Thoracic aorta (tissue), 2 donors: ENCODE measurements at places on chromosomes 4 and X. TPM values are rescaled to one million over a fixed set of nuclear protein-coding genes. Genes with fewer than 3 reads are reported as not detected.

- H3K4me1 ChIP-seq, result no peaks in the 10 kb centered on the region
- no peaks in the 10 kb centered on the region for H3K27me3 ChIP-seq
- H3K27ac ChIP-seq, result no peak overlapping the region
- no peak for DNase-seq
- H3K4me3 ChIP-seq, result no peak overlapping the region
- H3K36me3 ChIP-seq, result no peaks in the 10 kb centered on the region
Observed at GRCh38 chrX:105700331-105700730, 122.0 kb upstream of the NRK start.

DNA sequence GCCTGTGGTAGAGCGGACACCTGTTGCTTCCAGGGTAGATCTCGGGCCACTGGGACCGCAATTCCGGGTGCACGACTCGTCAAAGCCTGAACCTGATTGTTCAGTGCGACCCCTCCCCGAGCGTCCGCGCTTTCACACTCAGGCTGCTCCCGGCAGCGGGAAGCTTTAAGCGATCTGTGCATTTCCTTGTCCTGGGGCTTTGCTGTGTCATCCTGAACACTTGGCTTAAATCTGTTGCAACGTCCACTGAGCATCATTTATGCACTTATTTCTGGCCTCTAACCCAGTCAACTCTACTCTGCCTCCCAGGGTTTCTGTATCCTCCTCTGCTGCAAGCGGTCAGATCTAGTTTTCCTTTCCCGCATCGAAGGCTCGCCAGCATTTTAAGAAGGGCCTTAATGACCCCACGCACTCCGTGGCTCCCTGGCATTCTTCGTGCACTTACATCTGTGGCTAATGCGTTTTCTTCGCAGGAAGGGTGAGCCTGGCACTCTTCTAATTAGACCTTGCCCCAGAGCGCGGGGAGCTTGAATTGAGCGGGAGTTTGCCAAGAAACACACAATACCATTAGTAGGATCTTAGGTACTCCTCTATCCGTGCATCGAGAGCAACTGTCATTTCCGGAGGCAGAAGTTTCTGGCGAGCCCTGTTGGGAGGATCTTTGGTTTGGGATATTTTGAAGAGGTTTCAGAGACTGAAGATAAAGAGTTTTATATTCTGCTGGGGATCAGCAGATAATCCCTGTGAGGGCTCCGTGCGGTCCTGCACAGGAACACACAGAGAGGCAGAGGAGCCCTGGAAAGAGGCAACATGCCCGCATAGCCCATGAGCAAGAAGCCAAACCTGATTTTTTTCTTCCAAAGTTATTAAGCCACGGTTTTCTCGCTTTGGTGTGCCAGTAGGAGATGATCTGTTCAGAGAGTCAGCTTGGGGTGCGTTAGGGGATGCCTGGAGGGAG, 654 bp upstream of the DDIT4L start:
- H3K4me1 ChIP-seq, result no peaks in the 10 kb centered on the region
- no peak for DNase-seq
- H3K27ac ChIP-seq, result no peak overlapping the region
- peak overlapping the region; percentile 86 for H3K4me3 ChIP-seq

DNA sequence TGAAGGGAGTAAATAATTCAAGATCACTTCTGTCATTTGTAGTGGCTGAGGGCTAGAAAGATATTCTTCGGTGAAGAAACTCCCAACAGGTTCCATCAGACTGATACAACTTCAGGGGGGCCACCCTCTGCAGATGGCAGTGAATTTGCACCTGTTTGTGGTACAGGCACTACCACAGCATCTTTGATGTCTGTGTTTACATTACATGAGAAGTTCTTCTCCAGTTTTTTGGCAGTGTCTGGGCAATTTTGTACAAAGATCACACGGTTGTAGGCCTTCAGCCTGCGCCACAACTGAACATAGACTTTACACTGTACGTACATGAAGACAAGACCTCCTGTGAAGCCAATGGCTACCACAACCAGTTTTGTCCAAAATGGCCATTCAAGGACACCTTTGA, 34.2 kb downstream of the TMA16 start:
- no peak overlapping the region for H3K27ac ChIP-seq
- no peaks in the 10 kb centered on the region for H3K4me1 ChIP-seq
- peaks cover 8% of the 10 kb centered on the region for H3K36me3 ChIP-seq
- no peak for DNase-seq
- H3K27me3 ChIP-seq, result no peaks in the 10 kb centered on the region

- H3K4me1 ChIP-seq, result peaks cover 28% of the 10 kb centered on the region
- no peak for DNase-seq
- no peak overlapping the region for H3K4me3 ChIP-seq
- H3K27ac ChIP-seq, result peak overlapping the region; percentile 77
Observed at GRCh38 chr4:39706741-39707511, 9.0 kb downstream of the UBE2K start.

DNA sequence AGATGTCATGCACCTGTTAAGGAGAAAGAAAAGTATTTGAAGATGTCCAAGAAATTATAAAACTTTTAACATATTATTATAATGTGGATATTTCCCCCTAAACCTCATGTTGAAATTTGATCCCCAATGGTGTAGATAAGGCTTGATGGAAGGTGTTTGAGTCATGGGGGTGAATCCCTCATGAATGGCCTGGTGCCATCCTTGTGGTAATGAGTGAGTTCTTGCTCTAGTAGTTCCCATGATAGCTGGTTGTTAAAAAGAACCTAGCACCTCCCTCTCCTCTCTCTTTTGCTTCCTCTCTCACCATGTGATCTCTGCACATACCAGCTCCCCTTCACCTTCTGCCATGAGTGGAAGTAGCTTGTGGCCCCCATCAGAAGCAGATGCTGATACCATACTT, 176.6 kb upstream of the NR3C2 start:
- DNase-seq, result no peak
- no peak overlapping the region for H3K27ac ChIP-seq
- H3K36me3 ChIP-seq, result no peaks in the 10 kb centered on the region

DNA sequence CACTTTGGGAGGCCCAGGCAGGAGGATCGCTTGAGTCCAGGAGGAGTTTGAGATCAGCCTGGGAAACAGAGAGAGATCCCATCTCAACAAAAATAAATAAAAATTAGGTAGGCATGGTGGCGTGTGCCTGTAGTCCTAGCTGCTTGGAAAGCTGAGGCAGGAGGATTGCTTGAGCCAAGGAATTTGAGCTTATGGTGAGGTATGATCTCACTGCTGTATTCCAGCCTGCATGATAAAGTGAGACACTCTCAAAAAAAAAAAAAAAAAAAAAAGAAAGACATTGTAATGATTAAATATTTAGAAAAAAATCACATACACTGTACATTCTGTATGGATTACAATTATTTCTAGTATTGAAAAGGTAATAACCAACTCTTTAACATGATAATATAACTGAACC, 87.1 kb downstream of the SLIT2 start:
- H3K36me3 ChIP-seq, result no peaks in the 10 kb centered on the region
- H3K4me3 ChIP-seq, result no peak overlapping the region
- no peaks in the 10 kb centered on the region for H3K4me1 ChIP-seq
- H3K27ac ChIP-seq, result no peak overlapping the region
- no peaks in the 10 kb centered on the region for H3K27me3 ChIP-seq

DNA sequence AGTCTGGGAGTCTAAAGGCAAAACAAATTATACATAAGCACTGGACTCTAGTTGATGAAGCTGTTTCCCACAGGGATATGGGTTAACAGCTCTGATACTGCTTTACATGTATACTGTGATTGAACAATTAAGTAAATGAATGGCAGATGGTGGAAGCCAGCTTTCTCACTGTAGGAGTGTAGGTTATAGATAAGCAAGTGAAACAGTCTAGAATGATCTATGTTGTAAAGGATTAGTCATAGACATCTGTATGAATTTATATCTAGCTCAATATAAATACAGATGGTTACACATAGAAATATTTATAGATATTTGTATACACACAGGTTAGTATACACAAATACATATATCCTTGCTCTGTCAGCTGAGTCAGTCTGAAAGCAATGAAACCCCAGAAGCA, 276.1 kb downstream of the PPARGC1A start:
- H3K36me3 ChIP-seq, result no peaks in the 10 kb centered on the region
- no peaks in the 10 kb centered on the region for H3K4me1 ChIP-seq
- no peak for DNase-seq
- H3K4me3 ChIP-seq, result no peak overlapping the region
- no peak overlapping the region for H3K27ac ChIP-seq

DNA sequence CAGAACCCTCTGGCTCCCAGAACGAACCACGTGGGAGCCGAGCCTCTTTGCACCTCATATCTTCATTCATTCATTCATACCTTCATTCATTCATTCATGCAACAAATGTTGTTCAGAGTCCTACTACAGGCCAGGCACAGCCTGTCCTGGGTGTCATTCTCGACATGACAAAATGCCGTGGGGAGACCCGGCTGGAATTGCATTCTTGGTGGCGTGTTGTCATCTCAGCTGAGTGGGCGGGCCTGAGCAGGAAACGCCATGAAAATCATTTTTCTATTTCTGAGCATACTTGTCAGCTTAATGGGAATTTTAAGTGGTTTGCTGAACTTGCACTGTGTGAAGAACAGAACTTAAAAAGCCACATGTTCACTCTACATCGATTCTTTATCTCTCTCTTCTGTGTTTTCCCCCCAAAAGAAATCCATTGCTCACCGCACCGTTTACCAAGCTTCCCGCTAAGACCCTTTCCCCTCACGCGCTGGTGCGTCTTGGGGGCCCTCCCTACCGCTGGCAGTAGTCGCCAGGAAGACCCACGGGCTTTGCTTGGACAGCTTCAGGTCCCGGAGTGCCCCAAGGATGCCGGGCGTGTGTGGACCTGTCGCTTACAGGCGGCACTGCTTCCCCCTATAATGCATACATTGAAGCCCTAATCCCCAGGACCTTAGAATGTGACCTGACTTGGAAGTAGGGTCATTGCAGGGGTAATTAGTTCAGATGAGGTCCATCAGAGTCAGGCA, 41.6 kb upstream of the HMX1 start:
- H3K27ac ChIP-seq, result no peak overlapping the region
- no peaks in the 10 kb centered on the region for H3K4me1 ChIP-seq
- no peaks in the 10 kb centered on the region for H3K27me3 ChIP-seq
- no peak for DNase-seq

DNA sequence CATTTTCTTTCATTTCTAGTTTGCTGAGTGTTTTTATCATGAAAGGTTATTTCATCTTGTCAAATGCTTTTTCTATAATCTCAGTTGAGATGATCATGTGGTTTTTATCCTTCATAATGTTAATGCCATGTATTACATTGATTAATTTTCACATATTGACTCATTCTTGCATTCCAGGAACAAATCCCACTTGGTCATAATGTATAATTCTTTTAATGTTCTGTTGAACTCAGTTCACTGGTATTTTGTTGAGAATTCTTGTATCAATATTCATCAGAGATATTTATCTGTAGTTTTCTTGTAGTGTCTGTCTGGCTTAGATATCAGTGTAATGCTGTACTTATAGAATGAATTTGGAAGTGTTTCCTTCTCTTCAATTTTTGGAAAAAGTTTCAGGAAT, 16.7 kb upstream of the LHFPL1 start:
- H3K4me3 ChIP-seq, result no peak overlapping the region
- H3K4me1 ChIP-seq, result no peaks in the 10 kb centered on the region
- no peaks in the 10 kb centered on the region for H3K36me3 ChIP-seq
- no peak for DNase-seq
- no peak overlapping the region for H3K27ac ChIP-seq

- no peak for DNase-seq
- no peaks in the 10 kb centered on the region for H3K27me3 ChIP-seq
- no peak overlapping the region for H3K27ac ChIP-seq
- no peak overlapping the region for H3K4me3 ChIP-seq
- peaks cover 1% of the 10 kb centered on the region for H3K36me3 ChIP-seq
Observed at GRCh38 chr4:102525097-102525496, 23.9 kb downstream of the NFKB1 start.

DNA sequence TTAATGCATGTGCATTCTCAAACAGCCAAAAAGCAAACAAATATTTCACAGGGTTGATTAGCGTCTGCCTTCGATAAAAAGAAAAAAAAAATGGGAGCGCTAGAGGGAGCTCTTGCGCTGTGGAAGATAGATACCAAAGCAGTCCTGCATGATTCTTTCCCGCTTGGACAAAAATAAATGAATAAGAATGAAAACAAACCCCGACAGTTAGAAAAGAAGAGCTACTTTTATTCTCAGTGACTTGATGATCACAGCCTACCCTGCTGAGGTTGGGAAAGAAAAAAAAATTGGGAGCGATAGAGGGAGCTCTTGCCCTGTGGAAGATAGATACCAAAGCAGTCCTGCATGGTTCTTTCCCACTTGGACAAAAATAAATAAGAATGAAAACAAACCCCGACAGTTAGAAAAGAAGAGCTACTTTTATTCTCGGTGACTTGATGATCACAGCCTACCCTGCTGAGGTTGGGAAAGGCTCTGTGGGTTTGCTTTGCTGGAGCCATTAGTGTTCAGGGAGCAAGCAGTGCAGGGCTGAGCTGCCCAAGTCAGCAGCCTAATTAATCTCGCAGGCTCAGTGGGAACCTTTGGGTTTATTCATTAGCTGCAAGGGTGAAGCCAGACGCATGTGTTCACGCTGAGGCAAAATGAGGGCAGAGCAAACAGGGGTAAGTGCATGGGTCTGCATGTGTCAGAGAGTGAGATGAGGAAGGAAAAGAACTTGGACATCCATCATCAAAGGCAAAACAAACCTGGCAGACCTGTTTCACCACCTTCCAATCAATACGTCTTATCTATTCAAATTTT, 249.3 kb upstream of the PRKX start:
- H3K27me3 ChIP-seq, result no peaks in the 10 kb centered on the region
- no peak overlapping the region for H3K27ac ChIP-seq
- DNase-seq, result no peak

DNA sequence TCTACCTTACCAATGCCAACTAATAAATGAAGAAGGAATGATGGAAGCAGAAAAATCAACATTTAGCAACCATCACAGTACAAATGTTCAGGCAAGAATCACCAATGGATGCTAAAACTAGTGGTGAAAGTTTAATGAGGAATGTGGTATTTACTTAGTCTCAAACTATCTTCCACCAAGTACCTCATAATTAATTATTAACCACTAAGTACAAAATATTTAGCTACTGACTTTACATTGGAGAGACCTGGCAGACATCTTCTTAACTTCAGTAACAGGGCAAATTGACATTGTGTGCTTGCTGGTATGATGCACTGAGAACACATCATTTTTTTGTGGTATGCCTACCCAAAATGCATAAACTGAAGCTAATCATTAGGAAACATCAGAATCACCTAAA, 82.4 kb downstream of the DLG3 start:
- H3K36me3 ChIP-seq, result no peaks in the 10 kb centered on the region
- no peaks in the 10 kb centered on the region for H3K27me3 ChIP-seq
- no peak for DNase-seq
- H3K4me1 ChIP-seq, result no peaks in the 10 kb centered on the region
- H3K27ac ChIP-seq, result no peak overlapping the region

Gene PABPC1L2A
- not detected for total RNA-seq

Gene ANAPC10
- total RNA-seq, result 23.0 TPM

Gene GC
- total RNA-seq, result not detected

Gene SHISA3
- total RNA-seq, result 15.0 TPM

Gene RNF128
- not detected for total RNA-seq

Gene TRMT2B
- 16.1 TPM for total RNA-seq
